RWPE2 (cell line): ENCODE measurements at places on chromosomes 11 and 22.
A peak's percentile ranks its signal among the peaks of the same experiment; 100 is the strongest.

DNA sequence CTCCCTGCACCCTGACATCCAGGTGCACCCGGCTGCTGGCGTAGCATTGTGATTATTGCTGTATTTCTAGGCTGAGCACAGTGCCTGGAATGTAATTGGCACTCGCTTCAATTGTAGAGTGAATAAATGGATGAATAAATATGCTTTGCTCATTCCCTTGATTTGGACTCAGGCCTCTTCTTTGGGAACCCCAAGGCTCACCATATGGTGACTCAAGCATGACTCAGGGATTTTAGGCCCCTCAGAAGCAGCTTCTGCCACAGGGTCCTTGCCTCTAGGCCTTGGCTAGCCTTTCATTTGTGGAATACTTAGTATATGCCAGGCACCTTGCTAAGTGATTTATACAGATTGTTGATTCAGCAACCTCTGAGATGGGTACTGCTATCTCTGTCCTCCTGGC lies 78.9 kb downstream of the GRIK4 start:
- peak; percentile 19 for DNase-seq

- DNase-seq = no peak
These were observed 30.3 kb upstream of the NAP1L4 start for GRCh38 chr11:3022300-3022967.

DNA sequence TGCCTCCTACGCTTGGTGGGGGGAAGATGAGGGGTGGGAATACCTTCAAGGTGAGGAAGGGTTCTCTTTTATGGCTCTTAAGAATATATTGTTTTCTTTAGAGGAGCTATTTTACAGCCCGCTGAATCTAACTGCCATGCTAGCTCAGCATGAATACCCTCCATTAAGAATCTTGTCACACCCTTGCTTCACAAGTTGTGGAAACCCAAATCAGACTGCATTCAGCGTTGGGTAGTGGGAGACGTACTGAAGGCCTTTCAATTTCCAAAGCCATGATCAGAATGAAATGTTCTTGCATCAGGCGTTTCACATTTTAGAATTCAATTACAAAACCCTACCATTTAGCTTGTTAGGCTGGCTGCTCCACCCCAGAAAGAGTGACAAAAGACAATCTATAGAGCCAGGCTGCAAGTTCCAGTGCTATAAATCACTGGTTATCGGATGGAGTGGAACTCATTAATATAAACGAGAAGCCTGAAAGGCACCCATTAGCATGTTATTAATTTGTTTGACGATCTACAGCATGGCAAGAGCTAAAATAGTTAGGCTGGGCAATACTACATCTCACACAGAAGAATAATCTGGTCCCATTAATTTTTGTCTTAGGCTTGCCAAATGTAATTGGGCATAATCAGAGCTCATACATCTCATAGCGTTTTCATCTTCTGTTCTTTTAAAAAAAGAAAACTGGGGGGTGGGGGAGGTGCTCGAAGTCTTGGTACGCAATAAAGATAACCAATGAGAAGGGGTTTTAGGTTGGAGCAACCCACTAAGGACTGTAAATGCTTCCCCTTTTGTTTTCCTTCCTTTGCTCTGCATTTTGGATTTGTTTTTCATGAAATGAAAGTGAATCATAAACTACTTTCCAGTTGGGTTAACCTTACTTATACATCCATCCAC lies 57.5 kb downstream of the ABTB2 start:
- no peak for DNase-seq

DNA sequence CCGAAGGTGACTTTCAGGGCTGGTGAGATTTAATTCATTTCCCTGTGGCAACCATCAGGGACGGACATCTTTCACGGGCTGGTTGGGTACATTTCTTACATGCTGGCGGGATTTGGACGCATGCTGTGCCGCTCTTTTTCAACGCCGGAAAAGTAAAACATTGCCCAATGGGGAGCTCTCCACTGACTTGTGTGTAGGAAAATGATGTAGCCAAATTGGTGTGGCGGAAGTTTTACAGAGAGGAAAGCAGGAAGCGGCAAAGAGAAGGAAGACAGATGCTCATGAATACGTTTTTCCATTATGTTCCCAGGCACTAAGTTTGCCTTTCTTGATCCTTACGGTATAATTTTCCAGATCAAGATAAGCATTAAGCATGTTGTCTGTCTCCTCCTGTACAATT lies 375.8 kb downstream of the NTM start:
- no peak for DNase-seq

DNA sequence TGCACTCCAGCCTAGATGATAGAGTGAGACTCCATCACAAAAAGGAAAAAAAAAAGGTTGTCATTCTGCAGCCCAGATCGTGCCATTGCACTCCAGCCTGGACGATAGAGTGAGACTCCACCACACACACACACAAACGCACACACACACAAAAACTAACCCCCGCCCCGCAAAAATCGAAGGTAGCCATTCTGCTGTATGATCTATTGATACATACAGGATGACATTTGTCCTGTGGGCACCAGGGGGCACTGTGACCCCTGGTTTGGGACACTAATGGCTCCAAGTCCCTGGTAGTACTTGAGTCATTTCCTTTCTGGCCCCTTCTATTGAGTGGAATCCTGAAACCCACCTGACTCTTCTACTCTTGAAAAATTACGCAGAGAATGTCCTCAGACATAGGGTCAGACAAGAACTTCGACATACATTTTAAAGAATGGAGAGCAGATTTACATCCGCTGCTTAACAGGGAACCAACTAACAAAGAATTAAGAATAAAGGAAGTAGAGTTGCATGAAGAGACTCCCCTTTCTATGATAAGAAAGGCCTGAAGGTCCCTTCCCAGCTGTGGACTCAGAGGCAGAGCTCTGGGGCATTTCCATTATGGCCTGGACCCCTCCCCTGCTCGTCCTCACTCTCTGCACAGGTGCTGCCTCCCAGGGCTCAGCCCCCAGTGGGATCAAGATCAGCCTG lies 35.0 kb upstream of the PRAME start:
- DNase-seq = no peak

GRCh38 chr11:2742201-2742600 lies 42.4 kb upstream of the KCNQ1OT1 start:
- DNase-seq = peak; percentile 34

DNA sequence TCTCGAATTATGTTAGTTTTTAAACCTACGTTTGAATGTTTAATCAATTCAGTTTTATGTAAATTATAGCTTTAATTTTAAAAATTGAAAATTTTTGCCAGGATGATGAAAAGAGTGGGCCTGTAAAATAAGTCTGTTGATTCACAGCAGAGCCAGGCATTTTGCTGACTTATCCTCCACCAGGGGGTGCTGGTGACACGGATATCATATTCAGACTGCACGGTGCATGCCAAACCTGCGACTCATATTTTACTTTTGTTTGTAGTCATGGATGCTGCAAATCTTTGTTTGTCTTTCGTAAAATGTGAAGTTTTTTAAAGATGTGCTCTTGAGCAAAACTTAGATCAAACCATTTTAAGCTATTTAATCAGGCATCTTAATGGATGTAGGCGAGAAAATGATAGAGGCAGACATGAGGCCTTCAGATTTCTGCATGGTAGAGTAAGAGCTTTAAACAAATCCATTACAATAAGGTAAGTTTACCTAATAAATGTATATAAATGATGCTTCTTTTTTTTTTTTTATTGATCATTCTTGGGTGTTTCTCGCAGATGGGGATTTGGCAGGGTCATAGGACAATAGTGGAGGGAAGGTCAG lies 3.6 kb upstream of the OR8B3 start:
- peak; percentile 70 for DNase-seq

- DNase-seq = no peak
These were observed 375.9 kb downstream of the LUZP2 start for GRCh38 chr11:24872651-24873311.

GRCh38 chr11:132911186-132911585 lies 621.1 kb downstream of the OPCML start:
- no peak for DNase-seq

- no peak for DNase-seq
These were observed 136.9 kb downstream of the MYO18B start for GRCh38 chr22:25878933-25879332.

GRCh38 chr22:34808618-34809017 lies 257.3 kb upstream of the ISX start:
- DNase-seq = no peak

DNA sequence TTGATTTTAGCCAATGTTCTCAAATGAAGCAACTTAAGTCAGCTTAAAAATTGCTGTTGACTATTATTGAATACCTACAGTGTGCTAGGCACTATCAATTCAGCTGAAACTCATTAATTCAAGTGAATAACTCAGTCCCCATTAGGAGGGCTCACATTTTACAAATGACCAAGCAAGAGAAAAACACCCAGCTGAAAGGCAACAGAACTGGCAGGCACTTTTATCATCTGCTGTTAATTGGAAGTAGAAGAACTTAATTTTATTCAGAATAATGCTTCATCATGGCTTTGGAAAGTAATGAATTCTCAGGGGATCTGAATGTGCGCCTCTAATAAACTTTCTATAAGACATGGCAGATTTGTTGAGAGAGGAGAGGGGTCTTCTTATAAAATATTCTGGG lies 1066.9 kb downstream of the DLG2 start:
- no peak for DNase-seq

- DNase-seq = no peak
These were observed 20.2 kb downstream of the RTN4RL2 start for GRCh38 chr11:57480409-57481137.

GRCh38 chr11:31656051-31656450 lies 146.5 kb downstream of the ELP4 start:
- no peak for DNase-seq

GRCh38 chr22:29245626-29246385 lies 22.0 kb downstream of the RHBDD3 start:
- DNase-seq = no peak

GRCh38 chr11:111207213-111207612 lies 38.3 kb upstream of the POU2AF2 start:
- DNase-seq = no peak

DNA sequence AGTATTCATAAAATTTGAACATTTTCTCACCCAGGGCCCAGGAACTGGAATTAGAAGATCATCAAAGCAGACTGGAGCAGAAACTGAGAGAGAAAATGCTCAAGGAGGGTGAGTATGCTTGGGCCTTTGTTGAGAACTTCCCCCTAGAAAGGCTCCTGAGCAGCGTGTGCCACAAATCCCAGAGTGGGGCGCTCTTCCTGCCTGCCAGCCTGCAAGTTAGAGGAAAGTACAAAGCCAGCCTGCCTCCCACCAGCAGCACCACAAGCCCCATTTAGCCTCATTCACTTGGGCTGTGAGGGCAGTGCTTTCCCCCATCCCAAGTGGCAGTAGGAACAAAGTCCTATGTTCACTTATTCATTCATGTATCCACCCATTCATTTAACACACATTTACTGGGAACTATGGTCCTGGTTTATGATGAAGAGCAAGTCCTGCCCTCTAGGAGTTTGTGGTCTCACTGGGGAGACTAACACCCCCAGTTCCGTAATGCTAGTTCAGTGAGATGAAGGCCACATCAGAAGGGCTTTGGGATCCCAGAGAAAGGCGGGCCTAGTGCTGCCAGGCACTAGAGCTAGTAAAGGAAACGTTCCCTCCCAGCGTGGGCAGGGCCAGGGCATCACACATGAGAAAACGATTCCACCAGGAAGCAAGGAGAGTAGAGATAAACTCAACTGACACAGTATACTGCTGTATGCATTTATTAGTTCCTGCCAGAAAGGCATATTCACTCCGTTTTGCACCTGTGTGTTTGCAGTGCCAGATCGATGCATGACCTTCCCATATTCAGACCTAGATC lies 22.4 kb upstream of the PARVA start:
- DNase-seq = no peak

DNA sequence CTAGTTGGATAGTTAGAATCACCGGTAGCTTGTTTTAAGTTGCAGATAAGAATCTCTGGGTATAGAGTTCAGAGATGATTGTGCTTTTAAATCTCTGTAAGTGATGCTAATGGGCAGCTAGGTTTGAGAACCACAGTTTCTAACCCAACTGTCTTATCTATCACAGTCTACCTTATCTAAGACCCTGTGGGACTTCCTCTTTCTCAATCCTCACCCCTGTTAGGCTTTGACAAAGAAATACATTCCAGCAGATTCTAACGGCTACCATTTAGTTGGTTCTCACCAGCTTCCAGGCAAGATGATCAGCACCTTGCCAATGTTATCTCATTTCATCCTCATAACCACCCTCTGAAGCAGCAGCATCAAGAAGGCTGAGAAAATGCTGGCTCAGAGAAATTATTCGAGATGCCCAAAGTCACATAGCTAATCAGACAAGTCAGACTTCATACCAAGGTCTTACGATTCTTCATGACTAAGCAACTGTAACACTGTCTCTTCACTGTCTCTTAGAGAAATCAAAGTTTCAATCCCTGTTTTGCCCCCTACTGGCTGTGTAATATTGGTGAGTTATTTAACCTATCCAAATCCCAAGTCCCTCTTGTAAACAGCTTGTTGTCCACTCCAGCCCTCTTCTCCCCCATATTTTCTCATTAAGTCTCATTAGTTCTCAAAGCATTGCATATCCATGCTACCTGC lies 192.4 kb upstream of the API5 start:
- no peak for DNase-seq

- no peak for DNase-seq
These were observed 17.9 kb downstream of the KCNE3 start for GRCh38 chr11:74449369-74449931.

DNA sequence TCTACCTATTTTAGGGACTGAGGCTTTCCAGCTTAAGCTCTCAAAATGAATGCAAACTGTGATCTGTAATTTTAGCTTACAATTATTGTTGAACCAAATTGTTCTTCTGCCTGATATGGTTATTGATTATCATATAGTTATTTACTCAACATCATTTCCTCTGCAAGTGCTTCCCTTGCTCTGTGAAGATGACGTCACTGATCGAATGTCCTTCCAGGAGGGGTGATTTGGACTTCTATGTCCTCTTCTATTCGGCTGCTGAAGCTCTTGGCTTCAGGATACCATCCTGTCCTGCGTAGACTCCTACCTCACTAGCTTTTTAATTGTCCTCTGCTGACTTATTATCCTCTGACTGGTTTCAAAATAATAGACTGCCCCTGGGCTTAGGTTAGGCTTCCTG lies 137.4 kb upstream of the LARGE1 start:
- no peak for DNase-seq

- no peak for DNase-seq
These were observed 64.8 kb downstream of the CADM1 start for GRCh38 chr11:115439385-115439784.

- DNase-seq = no peak
These were observed 230.8 kb downstream of the GUCY1A2 start for GRCh38 chr11:106787454-106787853.

GRCh38 chr11:118980191-118980881 lies 8.8 kb downstream of the FOXR1 start:
- DNase-seq = no peak

GRCh38 chr22:19488884-19489843 lies 9.4 kb downstream of the CDC45 start:
- DNase-seq = no peak

- DNase-seq = no peak
These were observed 6.4 kb downstream of the NAT10 start for GRCh38 chr11:34111722-34112270.
